Right renal cortex interstitium (tissue), 3 donors: ENCODE measurements at places on chromosomes 5 and 9.

DNA sequence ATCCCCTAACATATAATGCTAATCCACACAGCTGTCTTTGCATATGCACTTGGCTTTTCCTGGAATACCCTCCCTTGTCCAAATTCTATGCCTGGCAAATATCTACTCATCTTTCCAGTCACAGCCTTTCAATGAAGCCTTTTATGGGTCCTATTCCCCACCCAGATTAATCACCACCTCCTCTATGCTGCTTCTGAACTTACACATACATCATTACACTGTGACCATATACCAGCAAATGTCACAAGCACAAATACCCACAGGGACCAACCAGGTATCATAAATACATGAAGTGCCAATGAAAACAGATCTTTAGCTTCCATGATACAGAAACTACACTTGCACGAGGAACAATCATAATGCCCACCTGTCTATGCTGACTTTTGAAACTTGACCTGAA, 22.3 kb downstream of the LPAR1 start:
- DNase-seq: no peak

GRCh38 chr5:76224898-76225297, 141.7 kb downstream of the SV2C start:
- DNase-seq: no peak

GRCh38 chr5:173391031-173391430, 62.8 kb upstream of the STC2 start:
- DNase-seq: no peak

GRCh38 chr5:172175263-172175719, 12.7 kb downstream of the STK10 start:
- DNase-seq: no peak

- DNase-seq: no peak
These were observed 105.3 kb downstream of the UBE2R2 start for GRCh38 chr9:33921967-33922895.

GRCh38 chr5:37771731-37772130, 68.1 kb downstream of the GDNF start:
- no peak for DNase-seq

- no peak for DNase-seq
These were observed 142.6 kb upstream of the LMX1B start for GRCh38 chr9:126471084-126471624.

- DNase-seq: no peak
These were observed 139.0 kb downstream of the ARHGEF28 start for GRCh38 chr5:73764996-73765395.

GRCh38 chr5:173103411-173103810, 40.9 kb upstream of the BNIP1 start:
- no peak for DNase-seq

- DNase-seq: no peak
These were observed 130.8 kb upstream of the IRX4 start for GRCh38 chr5:2013301-2014057.

- no peak for DNase-seq
These were observed 95.3 kb downstream of the PRELID2 start for GRCh38 chr5:145739843-145740242.

GRCh38 chr5:124803617-124804323, 57.3 kb upstream of the ZNF608 start:
- DNase-seq: no peak

DNA sequence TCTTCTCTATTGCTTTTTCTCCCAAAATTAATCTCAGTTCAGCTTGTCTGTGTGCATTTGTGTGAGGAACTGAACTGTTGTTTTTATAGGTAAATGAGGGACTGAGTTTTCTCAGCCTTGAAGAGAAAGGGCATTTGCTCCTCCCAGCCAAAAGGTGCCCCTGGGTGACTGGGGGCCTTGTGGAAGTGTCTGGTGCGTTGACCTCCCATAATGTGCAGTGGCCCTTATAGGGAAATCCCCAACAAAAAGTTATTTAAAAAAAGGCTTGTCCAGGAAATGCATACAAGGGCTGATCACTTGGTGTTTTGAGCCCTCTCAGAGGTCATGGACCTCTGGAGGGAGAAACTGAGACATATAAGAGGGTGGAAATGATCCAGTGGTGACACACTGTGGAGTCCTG, 239.7 kb upstream of the KLF9 start:
- no peak for DNase-seq

- DNase-seq: no peak
These were observed 20.6 kb downstream of the LAMC3 start for GRCh38 chr9:131029574-131029952.

DNA sequence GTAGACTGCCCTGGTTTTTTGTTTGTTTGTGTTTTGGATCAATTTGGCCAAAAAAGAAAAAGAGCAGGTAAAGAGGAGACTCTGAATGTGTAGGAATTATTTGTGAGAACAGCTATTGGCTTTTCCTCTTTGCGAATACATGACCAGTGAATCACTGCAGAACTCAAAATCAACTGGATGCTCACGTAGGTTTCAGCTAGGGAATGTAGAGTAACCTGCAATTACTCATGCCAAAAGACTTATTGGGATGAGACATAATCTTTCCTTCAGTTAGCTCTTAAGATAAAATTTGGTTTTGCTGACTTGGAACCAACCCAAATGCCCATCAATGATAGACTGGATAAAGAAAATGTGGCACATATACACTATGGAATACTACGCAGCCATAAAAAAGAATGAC, 348.0 kb downstream of the NPR3 start:
- DNase-seq: no peak

- no peak for DNase-seq
These were observed 9.4 kb downstream of the SCGB3A2 start for GRCh38 chr5:147887930-147888329.

- DNase-seq: no peak
These were observed 177.6 kb downstream of the NNT start for GRCh38 chr5:43780586-43780985.

DNA sequence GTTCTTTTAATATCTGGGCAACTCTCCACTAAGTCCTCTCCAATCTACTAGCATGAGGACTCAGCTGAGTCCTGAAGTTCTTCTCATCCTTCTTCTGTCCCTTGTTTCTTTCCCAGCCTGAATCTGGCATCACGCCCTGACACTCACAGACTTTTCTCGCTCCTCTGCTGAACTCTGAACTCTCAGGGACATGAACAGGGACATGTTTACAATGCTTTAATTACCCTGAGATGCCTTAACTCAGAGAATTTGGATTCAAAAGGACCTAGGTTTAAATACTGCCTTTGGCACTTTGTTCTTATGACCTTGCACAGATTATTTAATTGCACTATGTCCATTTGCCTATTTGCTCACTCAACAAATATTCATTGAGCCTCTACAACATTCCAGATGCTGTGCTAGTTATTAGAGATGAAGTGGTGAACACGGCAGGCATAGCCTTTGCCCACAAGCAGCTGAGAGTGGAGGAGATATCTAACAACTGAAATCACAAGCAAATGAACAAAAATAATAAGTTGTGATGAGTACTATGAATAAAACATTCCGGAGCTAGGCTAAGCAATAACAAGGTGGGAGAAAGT, 106.0 kb downstream of the ADRB2 start:
- no peak for DNase-seq

DNA sequence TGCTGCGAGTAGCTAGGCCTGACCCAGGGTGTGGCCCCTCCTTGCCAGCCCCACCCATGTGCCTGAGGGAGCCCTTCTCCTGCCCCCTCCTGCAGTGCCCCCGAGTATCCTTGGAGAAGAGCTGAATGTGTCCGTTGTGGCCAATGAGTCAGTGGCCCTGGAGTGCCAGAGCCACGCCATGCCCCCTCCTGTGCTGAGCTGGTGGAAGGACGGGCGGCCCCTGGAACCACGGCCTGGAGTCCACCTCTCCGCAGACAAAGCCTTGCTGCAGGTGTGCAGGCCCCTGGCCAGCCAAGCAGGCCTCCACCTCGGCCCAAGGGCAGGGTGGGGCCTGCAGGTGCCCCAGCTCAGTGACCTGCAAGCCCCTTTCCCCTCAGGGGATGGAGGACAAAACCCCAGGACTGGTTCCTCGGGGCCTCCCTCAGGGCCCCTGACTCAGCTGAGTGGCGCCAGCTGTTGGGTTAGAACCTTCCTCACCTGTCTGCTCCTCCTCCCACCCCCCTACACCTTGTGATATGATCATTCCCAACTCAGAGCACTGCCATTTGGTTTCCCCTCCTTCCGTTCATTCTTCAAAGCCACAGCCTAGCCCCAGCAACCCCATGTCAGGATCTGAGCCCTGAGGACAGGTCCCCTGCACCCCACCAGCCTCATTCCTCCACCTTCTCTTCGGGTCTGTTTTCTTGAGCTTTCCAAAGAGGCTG, 80.0 kb upstream of the ASS1 start:
- no peak for DNase-seq

- DNase-seq: no peak
These were observed 2.8 kb downstream of the ST6GALNAC6 start for GRCh38 chr9:127896395-127897192.
